ENCODE measurements at places on chromosomes 16 and 17. TPM values are rescaled to one million over a fixed set of nuclear protein-coding genes. Genes with fewer than 3 reads are reported as not detected.

- peaks cover 78% of the 10 kb centered on the region for H3K27me3 ChIP-seq
- no peak for DNase-seq
- peak overlapping the region; percentile 55 for H3K4me3 ChIP-seq
- peaks cover 16% of the 10 kb centered on the region for H3K36me3 ChIP-seq
- no peak overlapping the region for H3K27ac ChIP-seq
Measured at GRCh38 chr17:61404913-61405685, 5.5 kb downstream of the TBX2 start.

The AGRP gene
- not detected for total RNA-seq

The EZH1 gene
- 30.6 TPM for total RNA-seq

- H3K27ac ChIP-seq: no peak overlapping the region
- peaks cover 23% of the 10 kb centered on the region for H3K4me1 ChIP-seq
Measured at GRCh38 chr17:67375716-67376115, 1.4 kb upstream of the PITPNC1 start.

- no peaks in the 10 kb centered on the region for H3K4me1 ChIP-seq
- H3K27me3 ChIP-seq: peaks cover 4% of the 10 kb centered on the region
- no peak for DNase-seq
- H3K36me3 ChIP-seq: no peaks in the 10 kb centered on the region
- H3K4me3 ChIP-seq: no peak overlapping the region
Measured at GRCh38 chr16:68423771-68424170, 24.5 kb downstream of the SMPD3 start.

The EFTUD2 gene
- total RNA-seq: 111 TPM

GRCh38 chr16:74169687-74170376, 126.8 kb upstream of the PSMD7 start:
- no peaks in the 10 kb centered on the region for H3K36me3 ChIP-seq
- H3K27ac ChIP-seq: peak overlapping the region; percentile 35
- peaks cover 20% of the 10 kb centered on the region for H3K4me1 ChIP-seq
- peak overlapping the region; percentile 46 for H3K4me3 ChIP-seq

- H3K27me3 ChIP-seq: no peaks in the 10 kb centered on the region
- DNase-seq: no peak
- H3K36me3 ChIP-seq: peaks cover 10% of the 10 kb centered on the region
- H3K27ac ChIP-seq: peak overlapping the region; percentile 98
- H3K4me3 ChIP-seq: peak overlapping the region; percentile 95
- H3K4me1 ChIP-seq: peaks cover 6% of the 10 kb centered on the region
Measured at GRCh38 chr17:28747051-28747691, 3.4 kb downstream of the TRAF4 start.

- no peak for DNase-seq
- peak overlapping the region; percentile 64 for H3K27ac ChIP-seq
- peaks cover 23% of the 10 kb centered on the region for H3K36me3 ChIP-seq
- H3K4me3 ChIP-seq: peak overlapping the region; percentile 49
Measured at GRCh38 chr17:46753776-46754175, 64.7 kb downstream of the WNT3 start.

GRCh38 chr17:18011286-18011685, 27.7 kb downstream of the ATPAF2 start:
- no peak overlapping the region for H3K4me3 ChIP-seq
- no peak overlapping the region for H3K27ac ChIP-seq
- no peaks in the 10 kb centered on the region for H3K27me3 ChIP-seq
- DNase-seq: no peak
- peaks cover 10% of the 10 kb centered on the region for H3K36me3 ChIP-seq

The NLRC3 gene
- 0.34 TPM for total RNA-seq

- no peaks in the 10 kb centered on the region for H3K36me3 ChIP-seq
- H3K27me3 ChIP-seq: no peaks in the 10 kb centered on the region
- H3K27ac ChIP-seq: no peak overlapping the region
- no peaks in the 10 kb centered on the region for H3K4me1 ChIP-seq
Measured at GRCh38 chr17:21525464-21526130, 149.4 kb downstream of the KCNJ12 start.

DNA sequence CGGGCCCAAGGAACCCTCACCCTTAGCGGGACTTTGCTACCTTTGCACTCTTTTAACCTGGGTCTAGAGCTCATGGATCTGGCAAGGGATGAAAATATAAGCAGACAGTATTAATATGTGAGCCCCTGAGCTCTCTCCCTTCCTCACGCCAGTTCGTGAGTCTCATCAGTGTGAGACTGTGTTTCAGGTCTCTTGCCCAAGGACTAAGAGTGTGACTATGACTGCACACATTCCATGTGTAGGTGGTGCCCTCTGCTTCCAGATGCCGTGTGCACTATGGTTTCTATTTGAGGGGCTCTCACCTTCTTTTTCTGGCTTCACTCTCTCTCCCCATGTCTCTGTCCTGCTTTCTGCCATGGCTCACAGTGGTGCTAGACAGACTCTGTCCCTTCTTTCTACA, 40.5 kb downstream of the DHRS7B start:
- peaks cover 3% of the 10 kb centered on the region for H3K4me1 ChIP-seq
- no peak overlapping the region for H3K4me3 ChIP-seq
- no peaks in the 10 kb centered on the region for H3K27me3 ChIP-seq
- no peak for DNase-seq

DNA sequence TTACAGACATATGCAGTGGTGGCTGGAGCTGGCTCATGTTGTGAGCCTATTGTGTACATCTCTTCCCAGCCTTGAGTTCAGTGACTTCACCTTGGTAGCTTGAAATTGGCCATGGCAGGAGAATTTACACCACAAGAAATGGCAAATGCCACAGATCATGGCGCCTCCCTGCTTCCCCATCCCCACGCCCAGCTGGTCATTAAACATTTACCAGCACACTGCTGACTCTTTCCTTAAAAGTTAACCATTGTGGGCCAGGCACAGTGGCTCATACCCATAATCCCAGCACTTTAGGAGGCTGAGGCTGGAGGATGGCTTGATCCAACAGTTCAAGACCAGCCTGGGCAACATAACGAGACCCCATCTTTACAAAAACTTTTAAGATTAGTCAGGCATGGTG, 22.6 kb upstream of the ITGB4 start:
- no peak overlapping the region for H3K27ac ChIP-seq
- no peak for DNase-seq

- peaks cover 36% of the 10 kb centered on the region for H3K36me3 ChIP-seq
- peak overlapping the region; percentile 99 for H3K27ac ChIP-seq
- H3K4me1 ChIP-seq: peaks cover 11% of the 10 kb centered on the region
- DNase-seq: no peak
Measured at GRCh38 chr17:40139566-40140058, 725 bp upstream of the CASC3 start.

GRCh38 chr17:76677406-76677805, 33.4 kb downstream of the MXRA7 start:
- H3K4me1 ChIP-seq: peaks cover 31% of the 10 kb centered on the region
- no peak overlapping the region for H3K27ac ChIP-seq
- H3K4me3 ChIP-seq: no peak overlapping the region
- no peaks in the 10 kb centered on the region for H3K27me3 ChIP-seq
- DNase-seq: no peak
- peaks cover 4% of the 10 kb centered on the region for H3K36me3 ChIP-seq

The SERPINF2 gene
- total RNA-seq: 36.3 TPM

All from type B pancreatic cell (in vitro differentiated cells).